Activated CD4-positive, alpha-beta T cell treated with anti-CD3 and anti-CD28 coated beads, Interleukin-2, Interleukin-4, amounts not matched to agents 100 ng/mL and 50 ng/mL, durations not matched to agents 16 hours and 8 hours (primary cell): ENCODE measurements at places on chromosomes 5 and 9.
A peak's percentile ranks its signal among the peaks of the same experiment; 100 is the strongest.

- DNase-seq = no peak
Observed at GRCh38 chr9:107360098-107360497, 77.0 kb downstream of the RAD23B start.

DNA sequence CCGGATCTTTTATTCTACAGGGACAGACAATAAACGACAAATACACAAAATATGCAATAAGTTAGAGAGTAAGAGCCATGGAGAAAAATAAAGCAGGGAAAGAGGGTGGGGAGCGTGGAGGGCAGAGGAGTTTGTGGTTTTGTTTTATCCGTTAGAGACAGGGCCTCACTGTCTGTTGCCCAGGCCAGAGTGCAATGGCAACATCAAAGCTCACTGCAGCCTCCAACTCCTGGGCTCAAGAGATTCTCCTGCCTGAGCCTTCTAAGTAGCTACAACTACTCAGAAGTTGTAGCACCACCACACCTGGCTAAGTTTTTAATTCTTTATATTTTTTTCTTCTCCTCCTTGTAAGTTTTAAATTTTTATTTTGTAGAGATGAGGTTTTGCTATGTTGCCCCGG lies 54.5 kb upstream of the CTNNA1 start:
- DNase-seq = no peak

DNA sequence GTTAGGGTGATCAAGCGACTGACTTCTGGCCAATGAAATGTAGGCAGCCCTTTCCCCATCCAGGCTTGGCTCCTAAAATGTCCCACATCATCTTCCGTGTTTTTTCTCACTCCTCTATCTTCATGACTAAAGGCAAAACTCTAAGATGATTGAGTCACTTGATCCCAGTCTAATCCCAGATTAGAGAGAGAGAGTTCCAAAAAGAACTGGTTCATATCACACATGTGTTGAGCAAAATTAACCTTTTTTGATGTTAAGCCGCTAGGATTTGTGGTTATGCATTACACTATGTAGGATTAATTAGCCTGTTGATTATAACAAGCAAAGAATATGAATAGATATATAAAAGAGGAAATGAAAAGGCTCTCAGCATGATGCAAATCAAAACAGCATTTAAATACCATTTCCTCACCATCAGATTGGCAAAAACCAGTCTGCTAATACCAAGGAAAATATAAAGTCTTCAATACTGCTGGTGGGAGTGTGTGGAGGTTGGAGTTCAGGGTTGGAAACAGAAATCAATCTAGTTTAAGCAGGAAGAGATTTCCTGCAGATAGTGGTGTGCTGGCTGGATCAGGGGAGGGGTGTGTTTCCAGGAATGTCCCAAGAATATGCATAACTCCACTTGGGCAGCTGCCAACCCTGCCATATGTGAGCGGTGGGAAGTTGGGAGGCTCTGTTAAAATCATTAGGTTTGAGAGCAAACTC lies 187.6 kb upstream of the S1PR3 start:
- no peak for DNase-seq

DNA sequence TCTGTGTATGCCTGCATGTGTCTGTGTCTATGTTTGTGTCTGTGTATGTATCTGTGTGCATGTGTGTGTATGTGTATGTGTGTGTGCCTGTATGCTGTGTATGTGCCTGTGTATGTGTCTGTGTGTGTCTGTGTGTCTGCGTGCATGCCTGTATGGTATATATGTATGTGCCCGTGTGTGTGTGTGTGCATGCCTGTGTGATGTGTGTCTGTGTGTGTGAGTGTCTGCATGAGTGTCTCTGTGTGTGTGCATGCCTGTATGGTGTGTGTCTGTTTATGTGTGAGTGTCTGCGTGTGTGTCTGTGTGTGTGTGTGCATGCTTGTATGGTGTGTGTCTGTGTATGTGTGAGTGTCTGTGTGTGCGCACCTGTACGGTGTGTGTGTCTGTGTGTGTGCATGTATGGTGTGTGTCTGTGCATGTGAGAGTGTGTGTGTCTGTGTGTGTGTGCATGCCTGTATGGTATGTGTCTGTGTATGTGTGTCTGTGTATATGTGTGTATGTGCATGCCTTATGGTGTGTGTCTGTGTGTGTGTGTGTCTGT lies 137.1 kb upstream of the IRX2 start:
- DNase-seq = no peak

- no peak for DNase-seq
Observed at GRCh38 chr5:74116266-74116665, 490.3 kb downstream of the ARHGEF28 start.

DNA sequence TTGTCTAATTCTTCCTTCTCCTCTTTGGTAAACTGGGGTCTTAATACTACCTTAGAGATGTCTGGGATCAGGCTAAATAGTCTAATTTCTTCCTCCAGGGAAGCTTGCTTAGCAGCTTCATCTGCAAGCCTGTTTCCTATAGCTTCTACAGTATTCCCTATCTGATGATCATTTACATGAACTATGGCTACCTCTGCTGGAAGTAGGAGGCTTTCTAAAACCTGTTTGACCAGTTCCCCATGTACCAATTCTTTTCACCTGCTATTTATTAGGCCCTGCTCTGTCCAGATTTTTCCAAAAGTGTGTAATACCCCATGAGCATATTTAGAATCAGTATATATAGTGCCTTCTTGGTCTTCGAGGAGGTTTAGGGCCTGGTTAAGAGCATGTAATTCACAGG lies 619.8 kb downstream of the HINT1 start:
- DNase-seq = no peak

- no peak for DNase-seq
Observed at GRCh38 chr9:112811518-112811917, 61.0 kb downstream of the SNX30 start.

DNA sequence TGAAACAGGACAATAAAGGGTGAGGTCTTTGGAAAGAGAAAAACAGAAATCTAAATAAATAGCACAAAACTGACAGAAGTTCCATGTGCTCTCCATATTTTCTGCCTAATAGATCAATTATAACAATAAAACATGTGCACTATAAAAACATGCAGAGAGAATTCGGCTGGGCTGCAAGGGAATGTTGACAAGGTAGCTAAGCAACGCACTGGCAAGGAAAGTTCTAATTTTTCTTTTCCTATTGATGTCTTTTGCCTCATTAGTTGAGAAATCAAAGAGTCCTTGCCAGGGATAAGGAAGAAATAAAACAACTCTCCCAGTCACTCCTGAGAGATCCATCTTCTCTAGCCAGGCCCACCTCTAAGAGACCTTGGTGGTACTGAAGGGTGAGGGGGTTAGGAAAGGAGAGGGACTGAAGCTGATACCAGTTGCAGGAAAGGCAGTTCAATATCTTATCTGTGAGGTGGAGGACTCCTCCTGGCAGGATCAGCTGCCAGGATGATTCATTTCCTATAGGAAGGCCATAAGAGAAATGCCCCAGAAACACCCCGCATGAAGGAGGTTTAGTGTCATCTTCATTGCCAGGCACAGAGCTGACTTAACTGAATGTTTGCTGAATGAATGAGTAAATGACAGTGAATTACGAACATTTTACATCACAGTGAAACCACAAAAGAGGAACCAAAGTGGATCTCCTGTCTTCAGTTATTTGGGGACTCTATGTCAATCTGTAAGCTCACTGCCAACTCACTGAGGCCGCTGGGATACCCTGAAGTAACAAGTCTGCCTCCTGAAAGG lies 63.7 kb upstream of the IFNK start:
- DNase-seq = no peak

GRCh38 chr9:79572608-79573411 lies 1.0 kb downstream of the TLE4 start:
- DNase-seq = peak; percentile 31

DNA sequence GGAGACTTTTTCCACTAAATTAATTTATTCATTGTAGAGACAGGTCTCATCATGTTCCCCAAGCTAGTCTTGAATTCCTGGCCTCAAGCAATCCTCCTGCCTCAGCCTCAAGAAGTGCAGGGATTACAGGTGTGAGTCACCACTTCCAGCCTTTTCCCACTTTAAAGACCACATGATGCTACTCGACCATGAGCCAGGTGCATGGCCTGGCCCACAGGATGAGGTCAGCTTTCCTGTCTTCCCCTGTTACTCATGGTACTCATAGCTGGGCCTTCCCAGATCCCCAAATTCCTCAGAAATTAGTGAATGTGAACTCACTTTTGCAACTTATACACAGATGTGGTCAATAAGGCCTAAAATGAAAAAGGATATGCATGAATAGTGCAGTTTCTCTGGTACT lies 395.9 kb downstream of the SEMA5A start:
- no peak for DNase-seq

DNA sequence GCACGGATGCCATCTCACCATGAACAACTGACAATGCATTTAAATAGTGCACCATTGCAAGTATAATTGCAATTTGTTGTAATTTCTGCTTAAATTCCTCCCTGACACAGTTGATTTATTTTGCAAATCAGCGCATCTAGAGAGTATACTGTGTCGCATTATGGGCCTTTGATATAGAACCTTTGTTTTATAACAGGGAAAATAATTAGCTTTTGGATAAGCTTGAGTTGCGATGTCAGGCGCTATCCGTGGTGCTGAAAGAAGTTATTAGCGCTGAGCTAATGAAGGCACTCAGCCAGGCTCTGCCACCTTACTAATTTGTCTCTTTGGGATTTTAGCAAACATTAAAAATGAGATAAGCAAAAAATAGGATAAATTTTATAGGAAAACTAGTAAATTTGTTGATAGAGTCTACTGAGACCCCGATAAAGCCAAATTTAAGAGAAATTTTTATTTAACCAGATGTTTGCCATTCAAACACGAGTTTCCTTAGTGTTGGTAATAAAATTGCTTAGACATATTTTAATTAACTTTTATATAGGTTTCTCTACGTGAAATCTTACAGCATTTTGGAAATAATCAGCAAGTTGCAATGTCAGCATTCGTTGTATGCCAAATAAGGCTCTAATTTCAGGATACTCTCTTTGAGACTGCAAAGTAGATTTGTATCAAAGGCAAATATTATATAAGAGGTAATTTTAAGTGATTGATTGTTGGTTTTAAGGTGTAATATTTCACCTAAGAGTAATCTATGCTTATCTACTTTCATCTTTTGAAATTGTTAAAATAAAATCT lies 355.5 kb downstream of the TLR4 start:
- DNase-seq = peak; percentile 0

- no peak for DNase-seq
Observed at GRCh38 chr5:42830924-42831323, 19.2 kb upstream of the SELENOP start.

DNA sequence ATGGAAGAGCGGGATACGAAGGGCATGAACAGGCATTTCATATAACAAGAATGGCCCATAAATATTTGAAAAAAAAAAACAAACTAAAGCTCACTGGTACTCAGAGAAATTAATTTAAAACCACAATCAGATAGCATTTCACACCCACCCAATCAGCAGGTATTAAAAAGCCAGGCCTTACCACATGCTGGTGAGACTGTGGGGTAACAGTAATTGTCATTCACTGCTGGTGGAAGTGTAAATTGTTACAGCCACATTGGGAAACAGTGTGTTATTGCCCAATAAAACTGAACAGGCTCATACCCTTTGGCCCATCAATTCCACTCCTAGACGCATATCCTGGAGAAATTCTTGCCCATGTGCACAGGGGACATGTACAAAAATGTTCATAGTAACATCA lies 66.0 kb downstream of the PLAC8L1 start:
- DNase-seq = no peak

GRCh38 chr9:93368437-93368836 lies 83.0 kb upstream of the FAM120A start:
- DNase-seq = no peak

GRCh38 chr5:157713830-157714595 lies 17.2 kb upstream of the THG1L start:
- no peak for DNase-seq

DNA sequence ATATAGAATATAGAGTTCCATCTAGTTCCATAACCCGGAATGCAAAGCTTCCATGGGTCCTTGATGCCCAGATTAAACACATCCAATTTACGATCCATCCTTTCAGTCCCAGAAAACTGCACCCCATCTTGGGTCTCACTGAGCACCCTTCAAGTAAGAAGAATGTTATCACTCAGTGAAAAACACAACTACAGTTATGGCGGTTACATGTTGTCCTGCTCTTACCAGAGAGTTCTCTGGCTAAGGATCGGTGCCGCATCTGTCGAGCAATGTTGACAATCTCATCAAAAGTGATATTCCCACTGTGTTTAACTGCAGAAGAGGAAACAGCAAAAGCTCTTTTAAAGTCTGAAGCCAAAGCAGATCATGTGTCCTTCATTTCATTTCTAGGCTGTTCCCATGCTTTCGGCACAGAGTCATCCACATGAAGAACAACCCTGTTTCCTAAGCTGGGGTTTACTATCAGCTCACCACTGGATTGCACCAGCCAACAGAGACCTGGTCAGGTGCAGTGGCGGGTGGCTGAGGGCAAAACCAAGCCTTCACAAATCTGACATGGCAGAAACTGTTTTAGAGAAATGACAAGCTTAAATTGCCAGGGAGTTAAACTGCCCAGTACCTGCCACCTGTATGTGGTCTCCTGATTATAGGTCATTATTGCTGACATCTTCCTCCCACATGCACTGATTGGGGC lies 2.9 kb downstream of the RPL12 start:
- DNase-seq = peak; percentile 11

- no peak for DNase-seq
Observed at GRCh38 chr9:97571664-97572063, 61.5 kb downstream of the TSTD2 start.

DNA sequence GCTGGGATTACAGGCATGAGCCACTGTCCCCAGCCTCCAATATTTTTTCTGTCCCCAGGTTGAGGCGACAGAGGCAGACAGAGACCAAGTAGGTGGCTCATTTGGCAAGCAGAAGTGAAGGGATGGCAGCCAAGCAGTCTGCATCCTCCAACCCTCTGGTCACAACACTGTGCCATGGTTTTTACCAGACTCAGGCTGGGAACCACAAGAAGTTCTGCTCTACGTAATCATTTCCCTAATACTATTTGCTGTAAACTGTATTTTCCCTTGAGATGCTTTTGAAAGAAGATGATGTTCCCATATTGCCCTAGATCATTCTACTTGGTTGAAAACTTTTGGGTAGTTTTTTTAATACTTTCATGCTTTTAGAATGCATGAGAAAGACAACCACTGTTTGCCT lies 40.5 kb downstream of the PTTG1 start:
- no peak for DNase-seq

- no peak for DNase-seq
Observed at GRCh38 chr9:98333703-98334582, 78.5 kb upstream of the TBC1D2 start.

- DNase-seq = no peak
Observed at GRCh38 chr5:32776200-32776599, 65.1 kb downstream of the NPR3 start.

- DNase-seq = no peak
Observed at GRCh38 chr5:133814152-133814551, 154.3 kb downstream of the C5orf15 start.

DNA sequence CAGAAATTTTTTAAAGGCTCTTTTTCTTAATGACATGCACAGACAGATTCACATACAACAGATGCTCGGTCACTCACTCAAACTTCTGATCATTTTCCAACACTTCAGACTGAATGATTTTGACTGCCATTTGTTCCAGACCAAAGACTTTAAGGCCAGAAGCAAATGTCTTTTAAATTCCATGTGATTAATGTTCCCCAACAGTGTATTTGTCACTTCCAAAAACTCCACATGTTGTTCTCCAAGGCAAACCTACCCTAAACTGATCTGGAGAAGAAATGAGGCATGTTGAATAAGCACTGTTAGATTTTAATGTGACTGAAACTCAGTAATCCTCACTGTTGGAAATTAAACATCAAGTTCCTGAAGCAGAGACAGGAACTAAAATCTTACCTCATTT lies 366.7 kb downstream of the GABRG2 start:
- no peak for DNase-seq
